Foreskin fibroblast (primary cell): ENCODE measurements at places on chromosomes 5 and 9.

DNA sequence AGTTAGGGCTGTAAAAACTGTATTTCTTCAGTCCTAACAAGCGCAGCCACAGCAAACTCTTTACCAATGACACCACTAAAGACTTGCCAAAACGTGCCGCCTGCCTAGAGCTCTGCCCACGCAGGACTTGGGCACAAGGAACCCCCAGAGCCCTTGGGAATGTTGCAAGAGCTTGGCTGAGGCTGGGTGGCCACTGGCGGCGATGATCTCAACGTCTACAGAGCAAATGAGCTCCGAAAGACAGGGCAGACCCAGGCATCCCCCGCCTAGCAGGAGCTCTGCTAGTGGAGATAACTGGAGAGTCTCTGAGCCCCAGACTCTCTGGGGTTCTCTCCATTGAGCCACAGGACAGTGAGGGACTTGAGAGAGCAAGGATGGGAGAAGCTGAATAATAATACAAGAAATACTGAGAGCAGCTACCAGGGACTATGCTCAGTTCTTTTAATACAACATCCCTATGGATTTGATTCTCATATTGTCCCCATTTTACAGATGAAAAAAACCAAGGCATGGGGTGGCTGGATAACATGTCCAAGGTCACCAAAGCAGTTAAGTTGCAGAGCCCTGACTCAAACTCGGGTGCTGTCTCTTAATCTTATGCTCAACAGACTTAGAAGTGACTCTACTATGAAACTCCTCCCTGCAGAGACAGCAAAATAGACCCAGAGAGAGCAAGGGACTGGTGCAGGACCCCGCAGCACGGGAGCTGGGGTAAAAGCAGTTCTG, 32.5 kb downstream of the SHB start:
- peak; percentile 88 for DNase-seq

GRCh38 chr5:2754581-2755075, 3.2 kb upstream of the IRX2 start:
- no peak for DNase-seq

DNA sequence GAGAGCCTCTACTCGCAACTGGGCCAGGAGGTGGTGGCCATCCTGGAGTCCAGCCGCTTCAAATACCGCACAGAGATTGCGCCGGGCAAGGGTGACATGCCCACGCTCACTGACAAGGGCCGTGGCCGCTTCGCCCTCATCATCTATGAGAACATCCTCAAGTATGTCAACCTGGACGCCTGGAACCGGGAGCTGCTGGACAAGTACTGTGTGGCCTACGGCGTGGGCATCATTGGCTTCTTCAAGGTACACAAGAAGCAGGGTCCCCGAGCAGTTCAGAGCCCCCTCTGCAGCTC, 13.5 kb downstream of the NDST1 start:
- DNase-seq: no peak

DNA sequence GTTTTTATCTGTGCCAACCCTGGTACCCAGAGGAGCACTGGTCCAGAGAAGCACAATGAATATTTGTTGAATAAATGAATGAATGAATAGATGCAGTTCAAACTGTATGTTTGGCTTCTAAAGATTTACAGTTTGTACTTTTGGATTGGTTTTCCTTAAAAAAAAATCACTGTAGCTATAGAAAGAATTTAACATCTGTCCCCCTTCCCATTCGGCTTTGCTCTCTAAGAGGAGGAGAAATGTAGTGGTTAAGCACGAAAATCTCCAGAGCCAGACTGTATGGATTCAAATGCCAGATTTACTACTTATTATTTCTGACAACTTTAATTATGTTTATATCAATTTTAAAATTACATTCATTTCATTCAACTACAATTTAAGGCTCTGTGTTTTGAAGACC, 98.8 kb upstream of the MAMDC2 start:
- no peak for DNase-seq

- no peak for DNase-seq
Observed at GRCh38 chr5:133881576-133882388, 86.6 kb downstream of the C5orf15 start.

DNA sequence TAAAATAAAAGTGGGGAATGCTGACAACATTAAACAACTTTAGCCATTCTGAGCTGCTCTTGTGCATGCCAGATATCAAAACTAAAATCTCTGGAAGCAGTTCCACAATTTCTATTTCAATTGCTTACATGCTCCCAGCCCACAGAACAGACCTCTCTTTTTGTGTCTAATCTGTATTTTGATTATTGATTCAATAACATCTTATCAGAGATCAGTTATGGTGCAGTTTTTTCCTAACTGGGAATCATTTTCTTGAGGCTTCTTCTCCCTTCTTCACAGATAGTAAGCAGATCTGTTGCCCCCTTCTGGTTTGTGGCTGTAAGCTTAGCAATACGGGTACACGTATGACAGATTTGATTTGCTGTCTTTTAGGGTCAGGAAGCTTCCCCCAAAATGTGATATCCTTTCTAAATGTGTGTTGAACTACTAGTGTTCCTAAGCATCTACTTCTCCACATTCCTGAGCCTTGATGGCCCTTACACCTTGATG, 39.4 kb downstream of the MRPS27 start:
- DNase-seq: peak; percentile 34

- DNase-seq: no peak
Observed at GRCh38 chr9:20317701-20318100, 304.6 kb downstream of the MLLT3 start.

DNA sequence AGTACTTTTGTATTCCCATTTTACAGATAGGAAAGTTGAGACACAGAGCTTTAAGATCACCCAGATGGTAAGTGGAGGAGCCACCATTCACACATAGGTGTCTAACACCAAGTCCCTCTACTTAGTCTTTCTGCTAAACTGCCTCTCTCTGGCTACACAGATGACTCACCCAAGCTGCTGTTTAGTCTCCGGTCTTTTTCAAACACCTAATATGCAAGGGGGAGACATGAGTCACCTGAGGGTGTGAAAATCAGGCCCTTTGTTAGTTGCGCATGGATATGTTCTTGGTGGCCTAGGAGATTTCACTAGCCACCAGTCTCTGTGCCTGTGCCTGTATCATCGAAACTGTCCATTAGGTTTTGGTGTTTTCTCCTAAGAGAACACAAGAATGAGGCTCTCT, 117.8 kb downstream of the MAST4 start:
- DNase-seq: peak; percentile 4

- no peak for DNase-seq
Observed at GRCh38 chr5:111673891-111674626, 82.9 kb downstream of the NREP start.

- DNase-seq: peak; percentile 82
Observed at GRCh38 chr9:33765411-33765810, 29.9 kb upstream of the PRSS3 start.

DNA sequence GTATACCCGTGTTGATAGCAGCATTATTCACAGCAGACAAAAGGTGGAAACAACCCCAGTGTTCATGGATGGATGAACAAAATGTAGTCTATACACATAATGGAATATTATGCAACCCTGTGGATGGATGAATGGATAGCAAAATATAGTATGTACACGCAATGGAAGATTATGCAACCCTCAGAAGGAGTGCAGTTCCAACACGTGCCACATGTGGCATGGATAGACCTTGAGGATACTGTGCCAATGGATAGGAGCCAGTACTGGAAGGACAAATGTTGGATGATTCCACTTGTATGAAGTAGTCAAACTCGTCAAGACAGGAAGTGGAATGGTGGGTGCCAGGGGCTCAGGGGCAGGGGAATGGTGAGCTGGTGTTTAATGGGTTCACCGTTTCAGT, 44.9 kb downstream of the PLEKHG4B start:
- no peak for DNase-seq

DNA sequence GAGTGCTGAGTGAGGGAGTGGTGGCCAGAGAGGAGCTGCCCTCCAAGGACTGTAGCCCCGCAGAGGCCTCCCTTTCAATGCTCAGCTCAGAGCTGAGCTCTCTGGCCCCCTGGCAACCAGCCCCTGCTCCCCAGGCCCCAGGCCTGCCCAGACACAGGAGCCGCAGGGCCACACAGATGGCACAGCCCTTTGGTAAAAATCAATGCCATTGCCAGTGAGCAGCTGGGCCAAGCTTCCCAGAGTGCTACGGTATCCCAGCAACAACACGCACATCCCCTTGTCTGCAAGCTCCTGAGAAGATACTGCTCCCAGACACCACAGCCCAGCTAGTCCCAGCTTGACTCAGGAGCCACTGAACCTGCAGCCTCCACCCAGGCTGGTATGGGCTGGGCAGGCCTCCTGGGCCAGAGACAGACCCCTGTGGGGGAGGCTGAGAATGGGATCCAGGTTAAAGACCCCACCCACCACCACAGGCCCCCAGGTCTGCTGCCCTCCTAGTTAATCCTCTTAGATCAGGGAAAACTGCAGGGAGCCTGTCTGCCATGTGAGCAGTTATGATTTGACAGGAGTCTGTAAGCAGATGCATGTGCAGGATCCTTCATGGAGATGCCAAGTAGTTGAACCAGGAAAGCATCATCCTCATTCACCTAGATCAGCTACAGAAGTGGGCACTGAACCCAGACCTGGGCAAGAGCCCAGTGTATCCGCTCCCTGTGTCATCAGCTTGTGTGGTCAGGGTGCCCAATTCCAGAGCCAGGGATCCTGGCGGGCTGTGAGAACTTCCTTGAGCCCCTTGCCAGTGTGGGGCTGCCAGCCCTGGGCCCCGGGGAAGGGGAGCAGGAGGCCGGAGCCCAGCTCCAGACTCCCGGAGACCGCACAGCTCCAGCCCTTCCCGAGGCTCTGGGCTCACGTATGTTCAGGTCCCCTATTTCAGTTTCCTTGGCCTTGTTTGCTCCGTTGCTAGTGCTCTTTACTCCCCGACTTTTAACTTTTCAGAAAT, 26.7 kb upstream of the ADAMTS2 start:
- DNase-seq: peak; percentile 62

DNA sequence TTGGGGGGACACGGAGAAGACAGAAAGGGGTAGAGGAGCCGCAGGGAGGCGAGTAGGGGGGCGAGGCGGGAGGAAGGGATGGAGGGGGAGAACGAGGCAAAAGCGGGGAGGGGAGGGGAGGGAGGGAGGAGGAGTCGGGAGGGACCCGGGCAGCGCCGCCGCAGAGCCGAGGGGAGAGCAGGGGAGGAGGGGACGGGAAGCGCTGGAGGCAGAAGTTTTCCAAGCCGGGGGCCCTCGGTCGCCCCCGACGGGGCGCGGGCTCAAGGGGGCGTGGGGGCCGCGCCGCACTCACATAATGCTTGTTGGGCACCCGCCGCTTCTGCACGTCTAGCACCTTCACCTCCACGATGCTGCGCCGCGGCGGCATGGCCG, 353 bp downstream of the SH3PXD2B start:
- DNase-seq: no peak

DNA sequence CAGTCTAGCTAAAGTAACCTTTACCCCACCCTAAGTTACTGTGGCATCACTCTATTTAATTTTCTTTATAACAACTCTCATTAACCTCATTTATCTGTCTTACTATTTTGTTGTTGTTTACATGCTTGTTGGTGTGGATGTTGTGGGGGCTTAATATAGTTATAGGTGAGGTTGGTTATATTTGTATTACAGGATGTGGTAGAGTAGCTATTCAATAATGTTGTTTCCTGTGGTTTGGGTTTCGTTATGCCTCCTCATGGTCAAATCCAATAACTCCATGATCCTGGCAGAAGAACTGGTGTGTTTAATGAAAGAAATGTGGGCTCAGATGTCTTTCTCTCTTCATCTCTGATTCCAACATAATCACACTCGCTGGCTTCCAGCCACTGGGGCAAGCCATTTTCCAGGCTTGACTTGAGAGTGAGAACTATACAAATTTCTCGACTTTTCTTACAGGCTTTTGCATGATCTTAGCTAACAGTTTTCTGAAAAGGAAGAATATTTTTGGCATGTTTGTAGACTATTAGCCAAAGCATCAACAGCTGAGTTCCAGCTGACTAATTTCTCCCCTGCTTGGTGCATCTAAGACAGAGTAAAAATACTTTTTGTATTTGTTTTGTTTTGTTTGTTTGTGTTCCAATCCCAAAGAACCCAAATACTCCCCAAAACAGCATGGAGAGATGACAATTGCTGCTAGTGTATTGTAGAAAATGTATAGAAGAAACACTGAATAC, 303.7 kb upstream of the PAPPA start:
- DNase-seq: peak; percentile 63

- no peak for DNase-seq
Observed at GRCh38 chr9:19618816-19619215, 170.0 kb downstream of the SLC24A2 start.

- DNase-seq: no peak
Observed at GRCh38 chr9:118269623-118270022, 565.4 kb downstream of the TLR4 start.

DNA sequence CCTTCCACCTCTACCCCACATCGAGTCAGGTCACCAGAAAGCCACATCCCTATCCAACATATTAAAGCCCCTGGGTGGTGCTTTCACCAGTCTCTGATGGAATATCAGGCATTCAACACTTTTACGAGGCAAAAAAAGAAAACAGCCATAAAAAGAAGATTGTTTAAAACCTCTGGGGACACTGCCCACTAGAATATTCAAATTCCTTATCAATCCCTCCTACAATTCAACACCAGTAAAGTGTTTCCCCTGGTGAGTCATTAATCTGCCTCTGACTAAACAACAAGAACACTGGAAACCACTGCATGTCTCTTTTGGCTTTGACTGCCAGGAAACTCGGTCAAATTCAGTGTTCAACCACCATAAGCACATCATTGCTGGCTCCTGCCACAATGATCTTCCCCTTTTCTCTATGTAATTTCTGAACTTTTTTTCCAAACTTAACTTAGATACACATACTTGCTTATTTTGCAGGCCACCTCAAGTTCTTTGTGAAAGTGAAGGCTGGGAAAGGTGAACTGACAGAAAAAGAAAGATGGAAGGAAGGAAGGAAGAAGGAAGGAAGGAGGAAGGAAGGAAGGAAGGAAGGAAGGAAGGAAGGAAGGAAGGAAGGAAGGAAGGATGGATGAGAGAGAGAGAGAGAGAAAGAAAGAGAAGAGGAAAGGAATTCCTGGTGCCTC, 105.3 kb downstream of the PAX5 start:
- peak; percentile 51 for DNase-seq

GRCh38 chr9:87521834-87522233, 24.2 kb downstream of the DAPK1 start:
- no peak for DNase-seq

DNA sequence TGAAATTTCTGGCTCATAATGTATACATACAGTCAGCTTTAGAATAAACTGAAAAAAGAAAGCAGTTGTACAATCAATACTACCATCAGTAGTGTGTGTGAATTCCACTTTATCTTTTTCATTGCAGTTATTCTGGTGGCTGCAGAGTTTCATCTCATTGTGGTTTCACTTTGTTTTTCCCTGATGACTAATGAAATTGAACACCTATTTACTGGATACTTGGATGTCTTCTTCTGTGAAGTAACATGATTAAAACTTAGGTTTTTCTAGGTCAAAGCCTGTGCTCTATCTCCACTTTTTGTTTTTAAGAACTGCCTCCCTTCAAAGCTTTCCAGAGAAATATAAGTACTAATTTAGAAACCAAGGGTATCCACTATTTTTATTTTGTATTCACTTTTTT, 174.3 kb downstream of the TRPM3 start:
- DNase-seq: peak; percentile 47
